Caco-2 (cell line): ENCODE measurements at places on chromosomes 13 and 19.

GRCh38 chr19:21202865-21203494, 61.1 kb downstream of the ZNF431 start:
- no peak for DNase-seq

DNA sequence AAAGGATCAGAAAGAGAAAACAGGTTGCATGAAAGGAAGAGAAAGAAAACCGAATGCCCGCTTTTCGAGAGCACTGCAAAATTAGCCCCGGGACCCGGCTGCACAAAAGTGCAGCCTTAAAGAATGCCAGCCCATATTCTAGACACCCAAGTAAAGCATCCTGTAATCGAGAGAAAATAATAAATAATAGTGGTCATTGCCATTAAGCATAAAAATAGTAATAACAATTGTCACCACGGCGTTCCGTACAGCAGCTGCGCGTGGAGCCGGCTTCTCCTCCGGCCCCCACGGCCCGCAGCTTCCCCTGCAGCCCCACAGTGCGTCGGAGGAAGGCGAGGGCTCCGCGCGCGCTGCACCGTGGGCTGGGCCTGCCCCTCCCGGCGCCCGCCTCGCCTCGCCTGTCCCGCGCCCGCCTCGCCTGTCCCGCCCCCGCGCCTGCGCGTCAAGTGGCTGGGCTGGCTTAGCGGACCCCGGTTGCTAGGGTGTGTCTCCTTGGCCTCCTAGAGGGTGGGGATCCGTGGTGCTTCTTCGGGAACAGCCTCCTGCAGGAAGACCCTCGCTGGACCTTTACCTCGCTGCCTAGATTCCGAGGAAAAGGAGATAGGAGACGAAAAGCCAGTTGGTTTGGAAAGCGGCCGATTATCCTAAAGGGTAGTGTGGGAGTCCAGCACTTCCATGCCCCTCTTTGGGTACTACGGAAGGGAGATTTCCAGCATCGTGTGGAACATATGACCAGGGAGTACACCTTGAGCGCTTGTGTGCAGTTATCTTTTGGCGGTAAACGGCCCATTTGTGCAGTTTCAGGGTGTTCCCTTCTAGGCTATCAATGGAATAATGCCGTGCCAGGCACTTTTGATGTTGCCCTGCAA, at the start of gene LRRC63:
Gene LRRC63, plus strand, starts transcription at position 446 of the 869 bp plus-strand sequence. CDS start 1,107 bp downstream, outside the sequence.
- DNase-seq, result peak; percentile 87

- no peak for DNase-seq
These were observed 21.1 kb upstream of the CFAP97D2 start for GRCh38 chr13:114157869-114158495.

- DNase-seq, result no peak
These were observed 6.2 kb downstream of the CPAMD8 start for GRCh38 chr19:17020385-17020784.

GRCh38 chr13:114145722-114146121, 13.3 kb upstream of the RASA3 start:
- DNase-seq, result no peak

DNA sequence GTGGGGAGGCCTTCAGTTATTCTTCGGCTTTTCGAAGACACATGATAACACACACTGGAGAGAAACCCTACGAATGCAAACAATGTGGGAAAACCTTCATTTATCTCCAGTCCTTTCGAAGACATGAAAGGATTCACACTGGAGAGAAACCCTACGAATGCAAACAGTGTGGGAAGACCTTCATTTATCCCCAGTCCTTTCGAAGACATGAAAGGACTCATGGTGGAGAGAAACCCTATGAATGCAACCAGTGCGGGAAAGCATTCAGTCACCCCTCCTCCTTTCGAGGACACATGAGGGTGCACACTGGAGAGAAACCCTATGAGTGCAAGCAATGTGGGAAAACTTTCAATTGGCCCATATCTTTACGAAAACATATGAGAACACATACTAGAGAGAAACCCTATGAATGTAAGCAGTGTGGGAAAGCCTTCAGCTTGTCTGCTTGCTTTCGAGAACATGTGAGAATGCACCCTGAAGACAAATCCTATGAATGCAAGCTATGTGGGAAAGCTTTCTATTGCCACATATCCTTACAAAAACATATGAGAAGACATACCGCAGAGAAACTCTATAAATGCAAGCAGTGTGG, 11.8 kb downstream of the ZNF555 start:
- DNase-seq, result no peak

DNA sequence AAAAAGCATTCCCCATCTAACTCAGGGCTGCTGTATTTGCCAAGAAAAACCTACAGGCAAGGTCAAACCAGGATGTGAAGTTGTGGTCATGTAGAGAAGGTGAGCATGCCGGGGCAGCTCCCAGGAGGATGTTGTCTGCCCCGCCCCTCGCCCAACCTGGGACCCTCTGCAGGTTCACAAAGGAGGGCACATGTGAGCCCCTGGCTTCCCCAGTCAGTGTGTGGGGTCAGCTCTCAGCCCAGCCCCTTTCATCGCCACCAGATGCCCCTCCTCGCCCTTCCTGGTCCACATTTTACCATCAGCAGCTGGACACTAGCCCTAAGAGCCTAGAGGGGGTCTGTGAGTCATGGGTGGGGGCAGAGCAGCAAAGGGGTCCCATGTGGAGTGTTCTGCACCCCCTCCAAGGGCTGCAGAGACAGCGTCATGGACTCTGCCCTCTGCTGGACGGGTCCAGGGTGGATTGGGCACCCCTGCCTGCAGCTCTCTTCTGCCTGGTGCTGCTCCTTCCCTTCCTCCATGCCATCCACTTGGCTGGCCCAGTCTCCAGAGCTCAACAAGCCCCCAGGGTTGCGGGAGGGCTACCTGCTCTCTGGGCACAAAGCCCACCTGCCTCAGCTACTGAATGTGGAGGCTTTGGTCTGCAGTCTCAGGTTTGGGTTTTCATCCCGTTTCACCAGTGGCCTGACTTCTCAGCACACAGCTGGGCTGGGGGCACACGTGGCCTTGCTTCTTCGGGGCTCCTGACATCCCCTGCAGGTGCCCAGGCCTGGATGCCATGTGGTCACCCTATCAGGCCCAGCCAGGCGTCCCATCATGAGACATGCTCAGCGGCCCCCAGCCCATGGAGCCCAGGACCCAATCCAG, 3.7 kb downstream of the PLEKHF1 start:
- DNase-seq, result no peak

GRCh38 chr13:111322916-111323331, 2.5 kb downstream of the TEX29 start:
- DNase-seq, result no peak

GRCh38 chr13:95559100-95559499, 6.6 kb downstream of the CLDN10 start:
- no peak for DNase-seq
